ENCODE measurements at places on chromosomes 6 and 20.

DNA sequence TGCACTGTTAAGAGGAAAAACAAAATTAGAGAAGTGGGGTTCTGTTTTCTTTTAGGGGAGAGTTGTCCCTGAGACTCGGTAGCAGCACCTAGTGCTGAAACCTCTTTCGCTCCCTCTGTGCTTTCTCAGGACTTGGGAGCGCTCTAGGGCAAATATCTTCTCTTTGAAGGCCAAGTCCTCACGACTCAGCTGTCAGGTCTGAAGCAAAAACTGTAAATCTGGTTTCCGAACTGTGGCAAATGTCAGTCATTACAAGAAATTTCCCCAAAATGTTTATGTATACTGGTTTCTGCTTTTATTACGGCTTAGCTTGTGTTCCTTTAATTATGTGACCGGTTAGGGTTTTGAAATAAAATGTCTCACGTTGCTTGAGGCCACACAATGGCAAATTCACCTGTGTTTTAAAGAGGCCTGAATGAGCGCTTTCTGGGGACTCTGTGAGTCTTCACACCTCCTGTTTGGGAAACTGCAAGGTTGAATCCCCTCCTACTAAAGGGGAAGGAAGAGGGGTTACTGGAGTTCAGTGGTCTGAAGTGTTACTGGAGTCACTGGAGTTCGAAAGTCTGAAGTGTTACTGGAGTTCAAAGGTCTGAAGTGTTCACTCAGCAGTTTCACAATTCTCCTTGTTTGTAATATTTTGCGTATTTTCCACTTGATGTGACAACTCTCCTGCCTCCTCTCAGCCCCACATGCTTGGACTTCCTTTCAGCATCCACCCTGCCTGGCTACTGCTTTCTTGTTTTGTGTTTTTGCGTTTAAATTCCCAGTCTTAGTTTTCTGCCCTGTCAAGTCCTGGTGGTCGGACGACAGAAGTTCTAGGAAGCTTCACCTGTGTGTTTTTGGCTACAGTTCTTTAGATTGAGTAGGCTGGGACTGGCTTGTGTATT lies 1.6 kb downstream of the SMPDL3A start:
- no peak for DNase-seq

DNA sequence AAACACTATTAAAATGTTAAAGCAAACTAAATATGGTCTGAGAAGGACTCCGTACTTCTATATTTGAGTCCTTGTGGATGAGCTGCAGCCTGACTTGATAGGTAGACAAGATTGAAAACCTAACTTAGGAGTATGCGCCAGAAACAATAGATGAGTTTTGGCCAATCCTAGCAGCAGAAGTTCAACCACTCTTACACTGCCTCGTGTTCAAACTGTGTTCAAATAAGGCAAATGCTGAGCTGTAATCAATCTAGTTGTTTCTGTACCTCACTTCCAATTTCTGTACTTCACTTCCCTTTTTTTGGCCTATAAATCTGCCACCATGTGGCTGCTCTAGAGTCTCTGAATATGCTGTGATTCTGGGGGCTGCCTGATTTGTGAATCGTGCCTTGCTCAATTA lies 13.2 kb upstream of the SERINC1 start:
- no peak for DNase-seq

- no peak for DNase-seq
Observed at GRCh38 chr20:42254673-42255072, 636.5 kb upstream of the CHD6 start.

DNA sequence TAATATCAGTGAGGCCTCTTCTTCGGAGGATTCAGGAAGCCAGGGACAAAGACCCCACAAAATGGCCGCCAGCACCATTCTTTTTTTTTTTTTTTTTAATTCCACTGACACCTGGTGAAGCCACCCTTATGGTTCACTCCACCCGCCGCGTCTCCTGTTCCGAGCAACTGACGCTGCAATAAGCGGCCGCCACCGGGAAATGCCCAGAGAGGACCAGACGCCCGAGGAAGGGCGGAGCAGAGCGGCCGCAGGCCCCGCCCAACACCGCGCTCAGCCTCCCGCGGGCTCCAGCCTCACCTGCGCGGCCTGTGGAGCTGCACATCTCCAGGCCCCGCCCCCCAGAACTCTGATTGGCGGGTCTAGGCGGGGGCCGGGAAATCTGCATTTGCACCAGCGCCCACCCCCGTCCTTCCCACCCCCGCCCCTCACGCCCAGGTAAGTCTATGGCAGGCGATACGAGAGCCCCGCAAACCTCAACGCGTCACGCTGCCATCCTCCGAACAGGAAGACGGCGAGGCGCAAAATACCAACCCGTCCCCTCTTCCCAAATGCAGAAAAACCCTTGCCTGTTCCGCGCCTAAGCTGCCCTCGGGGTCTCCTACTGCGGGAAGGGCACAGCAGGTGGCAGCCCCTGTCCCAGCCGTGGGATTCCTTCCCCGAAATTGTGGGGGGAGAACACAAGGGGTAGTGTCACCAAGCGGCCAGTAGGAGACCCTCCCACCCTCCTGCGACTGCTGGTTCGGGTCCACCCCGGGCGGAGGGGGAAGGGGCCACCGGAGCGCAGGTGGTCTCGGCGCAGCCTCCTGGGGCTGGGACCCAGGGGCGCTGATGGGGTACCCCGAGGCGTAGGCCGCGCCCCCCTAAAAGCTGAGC lies 960 bp downstream of the ATP9A start:
- peak; percentile 88 for DNase-seq

GRCh38 chr6:113697632-113698410 lies 159.3 kb upstream of the MARCKS start:
- peak; percentile 52 for DNase-seq

- no peak for DNase-seq
Observed at GRCh38 chr6:4295058-4295782, 159.8 kb upstream of the ECI2 start.

DNA sequence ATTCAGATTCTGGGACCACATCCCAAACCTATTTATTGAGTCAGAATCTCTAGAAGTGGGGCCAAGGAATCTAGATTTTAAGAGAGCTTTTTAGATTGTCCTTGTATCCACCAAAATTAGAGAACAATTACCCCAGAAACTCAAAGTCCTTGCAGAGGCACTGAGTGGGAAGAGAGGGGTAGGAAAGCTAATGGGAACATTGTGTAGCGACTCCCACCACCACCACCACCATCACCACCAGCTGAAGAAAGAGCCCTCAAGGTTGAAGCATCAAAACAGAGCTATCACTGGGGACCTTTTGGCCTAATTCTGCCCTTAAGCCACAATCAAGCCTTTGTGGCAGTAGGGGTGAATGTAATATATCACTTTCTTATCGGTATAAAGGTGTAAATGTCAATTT lies 39.0 kb upstream of the SLC32A1 start:
- DNase-seq = no peak

DNA sequence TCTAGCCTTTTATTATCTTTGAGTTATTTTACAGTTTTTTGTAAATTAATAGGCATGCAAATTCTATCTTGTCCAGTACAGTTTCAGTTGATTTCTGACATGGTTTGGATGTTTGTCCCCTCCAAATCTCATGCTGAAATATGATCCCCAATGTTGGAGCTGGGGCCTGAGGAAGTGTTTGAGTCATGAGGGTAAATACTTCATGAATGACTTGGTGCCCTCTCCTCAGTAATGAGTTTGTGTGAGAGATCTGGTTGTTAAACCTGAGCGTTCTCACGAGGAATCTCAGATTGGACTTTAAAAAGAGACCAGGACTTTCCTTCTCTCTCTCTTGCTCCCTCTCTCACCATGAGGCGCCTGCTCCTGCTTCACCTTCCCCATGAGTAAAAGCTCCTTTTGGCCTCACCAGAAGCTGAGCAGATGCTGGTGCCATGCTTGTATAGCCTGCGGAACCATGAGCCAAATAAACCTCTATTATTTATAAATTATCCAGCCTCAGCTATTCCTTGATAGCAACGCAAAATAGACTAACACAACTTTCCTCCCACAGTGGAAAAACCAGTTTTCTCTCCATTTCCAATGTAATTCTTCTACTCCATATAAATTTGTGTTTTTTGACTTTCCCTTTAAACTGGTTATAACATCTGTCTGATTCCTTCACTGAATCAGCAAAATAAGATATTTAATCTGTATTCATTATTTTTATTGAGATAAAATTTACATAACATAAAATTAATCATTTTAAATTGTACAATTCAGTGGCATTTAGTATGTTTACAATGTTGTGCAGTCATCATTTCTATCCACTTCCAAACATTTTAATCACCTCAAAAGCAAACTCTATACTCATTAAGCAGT lies 78.7 kb upstream of the PRSS16 start:
- peak; percentile 49 for DNase-seq

GRCh38 chr6:169904051-169904922 lies 152.9 kb downstream of the ERMARD start:
- DNase-seq = no peak

DNA sequence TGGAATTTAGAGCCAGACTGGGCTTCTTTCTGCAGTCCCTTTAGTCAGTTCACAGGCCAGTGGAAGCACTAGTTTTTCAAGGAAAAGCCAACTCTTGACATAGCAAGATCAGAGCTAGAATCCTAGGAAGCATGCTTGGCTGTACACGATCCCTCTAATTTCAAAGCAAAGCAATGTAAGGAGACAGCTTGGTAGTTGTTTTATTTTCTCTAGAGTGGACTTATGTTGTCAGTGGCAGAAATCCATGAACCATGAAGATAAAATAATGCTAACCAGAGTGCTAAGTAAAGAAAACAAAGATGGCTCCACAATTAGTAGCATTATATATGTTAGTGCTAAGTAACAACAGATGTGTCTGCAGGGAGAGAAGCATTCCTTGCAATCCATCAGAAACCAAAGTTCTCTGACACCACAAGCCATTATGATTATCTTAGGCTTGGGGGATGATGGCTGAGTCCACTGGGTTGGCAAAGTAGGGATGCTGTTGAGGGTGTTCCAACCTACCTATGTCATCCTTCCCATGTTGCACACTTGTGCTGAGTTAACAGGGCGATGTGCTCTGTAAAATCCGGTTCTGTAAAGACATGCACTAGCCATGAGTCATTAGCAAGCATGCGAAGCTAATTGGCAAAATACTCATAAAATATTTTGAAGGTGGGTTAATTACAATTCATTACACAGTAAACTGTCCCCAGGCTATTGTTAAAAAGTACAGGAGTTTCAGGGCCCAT lies 115.2 kb downstream of the BMP2 start:
- no peak for DNase-seq

GRCh38 chr6:159168536-159169192 lies 536 bp upstream of the FNDC1 start:
- peak; percentile 59 for DNase-seq

GRCh38 chr6:83974409-83975050 lies 59.0 kb upstream of the MRAP2 start:
- no peak for DNase-seq

Data from HTR-8/SVneo (cell line).